Common myeloid progenitor, CD34-positive (primary cell): ENCODE measurements at places on chromosomes 11 and 22.

- H3K27me3 ChIP-seq = peaks cover 69% of the 10 kb centered on the region
- no peaks in the 10 kb centered on the region for H3K4me1 ChIP-seq
- H3K27ac ChIP-seq = no peak overlapping the region
- DNase-seq = no peak
These were observed 2.9 kb downstream of the DAGLA start for GRCh38 chr11:61682906-61683675.

- H3K27ac ChIP-seq = no peak overlapping the region
- no peaks in the 10 kb centered on the region for H3K27me3 ChIP-seq
- DNase-seq = no peak
- H3K4me3 ChIP-seq = no peak overlapping the region
- no peaks in the 10 kb centered on the region for H3K4me1 ChIP-seq
These were observed 251.1 kb downstream of the NXPE2 start for GRCh38 chr11:114929351-114930000.

GRCh38 chr11:87265979-87266378, 228.2 kb downstream of the TMEM135 start:
- no peak overlapping the region for H3K27ac ChIP-seq
- no peaks in the 10 kb centered on the region for H3K27me3 ChIP-seq
- no peaks in the 10 kb centered on the region for H3K4me1 ChIP-seq
- no peaks in the 10 kb centered on the region for H3K36me3 ChIP-seq
- H3K4me3 ChIP-seq = no peak overlapping the region
- no peak for DNase-seq

- H3K4me3 ChIP-seq = no peak overlapping the region
- no peaks in the 10 kb centered on the region for H3K4me1 ChIP-seq
- DNase-seq = no peak
- no peak overlapping the region for H3K27ac ChIP-seq
- no peaks in the 10 kb centered on the region for H3K36me3 ChIP-seq
- peaks cover 3% of the 10 kb centered on the region for H3K27me3 ChIP-seq
These were observed 44.9 kb downstream of the DSCAML1 start for GRCh38 chr11:117752071-117752470.

- H3K27ac ChIP-seq = no peak overlapping the region
- H3K36me3 ChIP-seq = peaks cover 56% of the 10 kb centered on the region
- no peaks in the 10 kb centered on the region for H3K27me3 ChIP-seq
- DNase-seq = no peak
These were observed 6.8 kb downstream of the CFL1 start for GRCh38 chr11:65851083-65851579.

DNA sequence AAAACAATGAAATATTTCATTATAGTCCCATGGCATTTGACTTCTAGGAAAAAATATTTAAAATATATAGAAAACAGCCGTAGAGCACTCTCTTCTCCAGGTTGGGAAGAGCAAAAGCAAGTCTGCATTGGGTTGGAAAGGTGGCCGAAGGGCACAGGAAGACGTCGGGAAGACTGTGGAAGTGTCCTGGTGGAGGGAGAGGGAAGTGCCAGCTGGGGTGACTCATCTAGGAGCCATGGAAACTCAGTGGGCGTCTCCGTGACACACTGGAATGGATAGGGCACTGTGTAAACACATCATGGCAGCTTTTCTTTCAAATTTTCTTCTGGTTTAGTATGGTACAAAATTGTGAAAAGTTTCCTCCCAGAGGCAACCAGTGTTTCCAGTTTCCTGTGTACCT, 12.7 kb downstream of the GTPBP1 start:
- no peaks in the 10 kb centered on the region for H3K27me3 ChIP-seq
- peaks cover 34% of the 10 kb centered on the region for H3K36me3 ChIP-seq
- H3K4me1 ChIP-seq = peaks cover 16% of the 10 kb centered on the region
- no peak for DNase-seq
- no peak overlapping the region for H3K4me3 ChIP-seq
- peak overlapping the region; percentile 28 for H3K27ac ChIP-seq

- H3K36me3 ChIP-seq = no peaks in the 10 kb centered on the region
- H3K27me3 ChIP-seq = no peaks in the 10 kb centered on the region
- H3K27ac ChIP-seq = no peak overlapping the region
- no peak for DNase-seq
- no peak overlapping the region for H3K4me3 ChIP-seq
These were observed 87.3 kb downstream of the ARHGAP8 start for GRCh38 chr22:44839721-44840120.
